ENCODE measurements at places on chromosomes 3 and 15.

DNA sequence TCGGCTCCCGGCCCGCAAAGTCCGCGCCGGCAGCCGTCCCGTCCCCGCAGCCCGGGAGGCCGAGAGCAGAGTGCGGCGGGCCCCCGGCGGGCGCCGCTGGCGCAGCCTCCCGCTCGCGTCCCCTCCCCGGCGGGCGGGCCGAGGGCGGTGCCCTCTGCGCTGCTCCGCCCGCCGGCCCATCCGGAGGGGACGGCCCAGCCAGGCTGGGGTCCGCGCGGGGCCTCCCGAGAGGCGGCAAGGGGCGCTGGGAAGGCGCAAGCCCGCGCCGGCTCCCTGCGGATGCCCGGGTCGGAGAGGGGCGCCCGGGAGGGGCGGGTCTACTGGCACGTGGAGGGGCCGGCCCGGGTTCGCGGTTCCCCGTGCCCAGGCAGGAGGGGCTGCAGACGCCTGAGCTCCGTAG is at the start of the genes CLCN2 and POLR2H:
Gene CLCN2, minus strand, starts transcription at position 74 of the 400 bp plus-strand sequence. CDS start 126 bp downstream, outside the sequence.
Gene POLR2H, plus strand, starts transcription at position 179 of the 400 bp plus-strand sequence. CDS start 1,783 bp downstream, outside the sequence.
- no peaks in the 10 kb centered on the region for H3K27me3 ChIP-seq
- peaks cover 22% of the 10 kb centered on the region for H3K4me1 ChIP-seq
- peaks cover 13% of the 10 kb centered on the region for H3K36me3 ChIP-seq
- DNase-seq: no peak
- peak within 1 kb of the TSS; percentile 85 for H3K4me3 ChIP-seq

GRCh38 chr3:43766672-43767465 is 76.1 kb downstream of the ABHD5 start:
- no peaks in the 10 kb centered on the region for H3K36me3 ChIP-seq
- peak; percentile 85 for DNase-seq
- no peak overlapping the region for H3K4me3 ChIP-seq
- H3K27ac ChIP-seq: peak overlapping the region; percentile 46
- H3K27me3 ChIP-seq: no peaks in the 10 kb centered on the region

GRCh38 chr15:29708519-29708918 is 113.7 kb downstream of the TJP1 start:
- H3K27ac ChIP-seq: no peak overlapping the region
- H3K4me1 ChIP-seq: no peaks in the 10 kb centered on the region
- DNase-seq: no peak
- H3K36me3 ChIP-seq: no peaks in the 10 kb centered on the region
- no peaks in the 10 kb centered on the region for H3K27me3 ChIP-seq

- DNase-seq: no peak
- no peak overlapping the region for H3K27ac ChIP-seq
- no peaks in the 10 kb centered on the region for H3K4me1 ChIP-seq
- H3K27me3 ChIP-seq: no peaks in the 10 kb centered on the region
These were observed 64.4 kb downstream of the USP13 start for GRCh38 chr3:179717219-179717618.

DNA sequence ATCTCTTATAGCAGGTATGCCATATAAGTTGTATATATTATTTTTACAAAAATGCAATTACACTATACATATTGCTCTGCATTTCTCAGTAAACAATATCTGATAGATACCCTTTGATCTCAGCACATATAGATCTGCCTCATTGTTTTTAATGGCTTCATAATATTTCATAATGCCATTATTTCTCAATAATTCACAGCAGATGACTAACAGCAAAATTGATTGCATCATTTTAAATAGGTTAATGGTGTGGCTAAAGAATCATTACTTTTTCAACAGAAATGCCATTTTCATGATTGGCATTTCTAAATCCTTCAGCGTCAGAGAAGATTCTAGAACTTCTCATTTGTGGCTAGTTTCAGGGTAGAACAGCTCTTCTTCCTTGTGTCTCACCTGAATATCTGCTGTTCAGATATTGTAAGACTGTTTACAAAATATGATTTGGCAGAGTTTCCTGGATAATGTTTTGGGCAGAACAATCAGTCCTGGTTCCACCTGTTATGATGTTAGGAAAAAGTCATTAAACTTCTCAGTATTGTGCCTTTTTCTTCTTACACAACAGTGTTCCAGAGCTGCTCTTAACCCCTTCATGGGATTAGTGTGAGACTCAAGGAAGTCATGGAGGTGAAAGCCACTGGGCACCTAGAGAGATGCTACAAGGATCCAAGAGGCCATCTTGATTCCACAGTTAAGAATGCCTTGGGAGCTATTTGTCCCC is 397.6 kb upstream of the THBS1 start:
- peaks cover 5% of the 10 kb centered on the region for H3K4me1 ChIP-seq
- no peaks in the 10 kb centered on the region for H3K27me3 ChIP-seq
- H3K36me3 ChIP-seq: no peaks in the 10 kb centered on the region
- H3K27ac ChIP-seq: no peak overlapping the region
- no peak overlapping the region for H3K4me3 ChIP-seq

DNA sequence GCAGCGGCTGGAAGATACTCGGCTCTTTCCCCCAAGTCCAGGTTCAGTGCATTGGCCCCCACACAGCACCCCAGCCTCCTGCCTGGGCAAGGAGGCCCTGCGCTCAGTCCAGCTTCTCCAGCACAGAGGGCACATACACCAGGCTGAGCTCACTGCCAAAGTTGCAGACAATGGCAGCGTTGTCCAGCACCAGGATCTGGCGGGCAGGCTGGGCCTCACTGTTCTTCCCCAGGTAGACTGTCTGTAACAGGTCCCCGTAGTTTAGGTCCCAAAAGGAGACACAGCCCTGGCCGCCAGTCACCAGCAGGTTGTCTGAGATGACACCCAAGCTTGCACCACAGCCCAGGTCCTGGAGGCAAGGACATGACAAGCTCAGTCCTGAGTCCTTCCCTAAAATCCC is 32.9 kb downstream of the PTPN23 start:
- no peak overlapping the region for H3K27ac ChIP-seq
- no peak overlapping the region for H3K4me3 ChIP-seq
- no peaks in the 10 kb centered on the region for H3K4me1 ChIP-seq
- no peak for DNase-seq
